ENCODE measurements at places on chromosomes 12 and 14. TPM values are rescaled to one million over a fixed set of nuclear protein-coding genes. Genes with fewer than 3 reads are reported as not detected.

The LALBA gene
- not detected for polyA plus RNA-seq

The RAD9B gene
- 0.28 TPM for polyA plus RNA-seq

The RNASE3 gene
- polyA plus RNA-seq, result 0.09 TPM

The CGRRF1 gene
- polyA plus RNA-seq, result 10.6 TPM

The ETFBKMT gene
- 0.84 TPM for polyA plus RNA-seq

The TMEM132C gene
- 0.65 TPM for polyA plus RNA-seq

The MANSC1 gene
- polyA plus RNA-seq, result 26.5 TPM

The CD163 gene
- 5.3 TPM for polyA plus RNA-seq

The KLRC3 gene
- 0.06 TPM for polyA plus RNA-seq

The IAPP gene
- polyA plus RNA-seq, result 0.05 TPM

The RPL10L gene
- polyA plus RNA-seq, result not detected

The EEA1 gene
- 6.3 TPM for polyA plus RNA-seq

The CEBPE gene
- polyA plus RNA-seq, result not detected

The PPFIA2 gene
- polyA plus RNA-seq, result 0.10 TPM

The EIF2S3B gene
- polyA plus RNA-seq, result 0.45 TPM

The TPH2 gene
- not detected for polyA plus RNA-seq

The EPYC gene
- not detected for polyA plus RNA-seq

The RNF212B gene
- polyA plus RNA-seq, result not detected

The ACADS gene
- 13.7 TPM for polyA plus RNA-seq

The TESPA1 gene
- 0.32 TPM for polyA plus RNA-seq

The C12orf54 gene
- 5.8 TPM for polyA plus RNA-seq

The IQSEC3 gene
- polyA plus RNA-seq, result 0.13 TPM

The OTOGL gene
- 0.11 TPM for polyA plus RNA-seq

The STK38L gene
- 10.9 TPM for polyA plus RNA-seq

The NUAK1 gene
- polyA plus RNA-seq, result 0.73 TPM

The SYNDIG1L gene
- 0.04 TPM for polyA plus RNA-seq

The TSPAN11 gene
- polyA plus RNA-seq, result 0.29 TPM

The RBMS2 gene
- 6.7 TPM for polyA plus RNA-seq

The CACNB3 gene
- 21.5 TPM for polyA plus RNA-seq

The GDF3 gene
- not detected for polyA plus RNA-seq

The JAG2 gene
- polyA plus RNA-seq, result 32.4 TPM

The CLEC2A gene
- not detected for polyA plus RNA-seq

The CCDC184 gene
- 0.80 TPM for polyA plus RNA-seq

The CSRP2 gene
- polyA plus RNA-seq, result 33.6 TPM

The SLCO1B1 gene
- polyA plus RNA-seq, result not detected

The CIPC gene
- 12.0 TPM for polyA plus RNA-seq

The TUBA1A gene
- polyA plus RNA-seq, result 74.9 TPM

The GUCY2C gene
- polyA plus RNA-seq, result 0.05 TPM

The RPS6KL1 gene
- 3.0 TPM for polyA plus RNA-seq

All from esophagus (tissue), 2 donors.